Karpas-422 (cell line): ENCODE measurements at places on chromosomes 7 and 10. TPM values are rescaled to one million over a fixed set of nuclear protein-coding genes. Genes with fewer than 3 reads are reported as not detected.

Gene SFXN4
- 43.7 and 48.2 TPM in 2 replicates for total RNA-seq

Gene FAM20C
- not detected in 2 replicates for total RNA-seq

Gene TMEM254
- 14.1 and 36.9 TPM in 2 replicates for total RNA-seq

Gene STYXL1
- 22.2 and 30.5 TPM in 2 replicates for total RNA-seq

Gene MCM7
- 109 and 175 TPM in 2 replicates for total RNA-seq

Gene GJD4
- not detected in 2 replicates for total RNA-seq

Gene CYP2C19
- not detected in 2 replicates for total RNA-seq

Gene MYO3A
- total RNA-seq = not detected in 2 replicates

Gene BAIAP2L1
- not detected in 2 replicates for total RNA-seq

Gene RASSF4
- total RNA-seq = 3.6 and 7.1 TPM in 2 replicates

Gene MMS19
- total RNA-seq = 45.2 and 56.0 TPM in 2 replicates

- DNase-seq = no peak
Measured at GRCh38 chr7:30625283-30625682, 30.6 kb downstream of the GARS1 start.

GRCh38 chr10:11468126-11468742 lies 143.2 kb downstream of the USP6NL start:
- DNase-seq = no peak

GRCh38 chr10:100186253-100187212 lies 704 bp upstream of the ERLIN1 start:
- peak; percentile 67 for DNase-seq

GRCh38 chr7:126700807-126701604 lies 551.7 kb downstream of the GRM8 start:
- DNase-seq = peak; percentile 85

DNA sequence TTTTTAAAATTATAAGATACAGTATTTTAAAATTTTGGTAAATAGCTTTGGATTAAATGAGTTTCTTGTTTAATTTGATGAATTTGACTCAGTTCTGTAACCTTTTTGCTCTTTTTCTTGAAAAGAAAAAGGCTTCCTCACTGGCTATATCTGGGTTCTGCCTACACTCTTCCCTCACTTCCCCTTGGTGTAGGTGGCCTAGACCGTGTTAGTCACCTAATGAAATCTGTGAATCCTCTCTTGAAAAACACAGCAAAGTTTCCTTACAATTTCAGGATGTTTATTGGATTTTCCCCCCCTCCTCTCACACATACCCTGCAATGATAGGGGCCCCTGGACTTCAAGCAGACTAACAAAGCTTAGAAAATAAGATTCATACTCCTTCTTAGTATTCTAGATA lies 231.6 kb downstream of the ADK start:
- no peak for DNase-seq

DNA sequence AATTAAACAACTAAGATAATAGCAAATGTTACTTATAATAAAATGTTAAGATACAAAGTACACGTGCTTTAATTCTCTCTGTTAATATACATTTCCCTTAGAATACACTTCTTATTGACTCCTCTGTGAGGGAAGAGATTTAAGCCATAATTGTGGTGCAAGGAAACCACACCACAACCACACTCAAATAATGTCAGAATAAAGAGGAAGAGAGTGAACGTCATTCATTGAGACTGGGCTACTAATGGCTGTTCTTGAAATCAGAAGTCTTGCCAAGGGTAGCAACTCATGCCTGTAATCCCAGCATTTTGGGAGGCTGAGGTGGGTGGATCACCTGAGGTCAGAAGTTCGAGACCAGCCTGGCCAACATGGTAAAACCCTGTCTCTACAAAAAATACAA lies 10.0 kb downstream of the FAM171A1 start:
- DNase-seq = no peak

DNA sequence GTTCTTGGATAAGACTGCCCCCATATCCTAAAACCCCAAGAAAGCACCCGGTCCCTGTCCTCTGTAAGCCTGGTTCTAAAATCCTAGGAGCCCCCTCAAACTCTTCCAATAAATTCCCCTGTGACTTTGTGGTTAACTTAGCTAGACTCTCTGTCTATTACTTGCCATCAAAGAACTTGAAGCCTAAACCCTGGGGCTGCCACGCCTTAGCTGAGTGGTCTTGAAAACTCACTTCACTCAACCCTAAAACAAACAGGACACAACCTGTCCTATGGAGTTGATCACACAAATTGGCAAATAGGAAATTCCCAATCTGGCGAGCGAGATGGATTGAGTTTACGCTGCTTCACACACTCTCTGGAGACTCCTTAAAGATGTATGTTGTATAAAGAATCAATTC lies 191.4 kb upstream of the SVIL start:
- no peak for DNase-seq

GRCh38 chr10:48444266-48444665 lies 137.8 kb downstream of the MAPK8 start:
- DNase-seq = peak; percentile 54

- DNase-seq = no peak
Measured at GRCh38 chr10:127034034-127034633, 128.9 kb downstream of the DOCK1 start.

- DNase-seq = no peak
Measured at GRCh38 chr10:80132299-80133139, at the start of gene PLAC9. PLAC9 (plus strand) TSS chr10:80132730; CDS start chr10:80132763, 33 bp downstream.

DNA sequence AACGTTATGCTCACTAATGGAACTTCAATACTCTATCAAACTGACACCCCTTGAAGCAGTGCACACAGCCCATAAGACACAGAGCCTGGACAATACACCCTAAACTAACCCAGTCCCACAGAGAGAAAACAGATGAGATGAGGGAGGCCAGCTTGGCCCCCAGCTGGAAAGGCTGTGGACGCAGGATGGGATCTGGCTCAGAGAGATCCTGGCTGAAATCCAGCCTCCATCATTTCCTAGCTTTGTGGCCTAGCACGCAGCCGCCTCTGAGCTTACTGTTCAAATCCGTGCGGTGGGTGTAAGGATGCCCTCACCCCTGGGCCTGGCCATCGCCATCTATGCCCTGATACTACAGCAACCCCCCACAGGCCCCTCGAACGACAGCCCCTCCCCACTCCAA lies 32.7 kb downstream of the SNX8 start:
- DNase-seq = no peak

DNA sequence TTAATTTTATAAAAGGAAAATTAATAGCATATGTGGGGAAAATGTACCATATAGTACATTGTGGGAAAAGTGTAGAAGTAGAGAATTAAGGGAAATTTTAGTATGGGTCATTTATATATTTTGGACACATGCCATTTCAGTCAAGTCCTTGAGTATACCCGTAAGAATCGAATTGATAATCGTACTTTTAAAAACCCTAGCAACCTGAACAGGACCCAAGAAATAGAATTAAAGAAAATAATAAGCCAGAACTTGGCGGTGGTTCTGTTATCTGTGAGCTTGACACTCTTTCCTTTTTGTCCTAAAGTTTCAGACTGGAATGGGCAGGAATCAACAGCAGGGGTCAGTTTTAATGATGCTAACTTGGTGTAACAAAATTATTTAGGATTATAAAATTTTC lies 221.0 kb downstream of the CDK14 start:
- no peak for DNase-seq

DNA sequence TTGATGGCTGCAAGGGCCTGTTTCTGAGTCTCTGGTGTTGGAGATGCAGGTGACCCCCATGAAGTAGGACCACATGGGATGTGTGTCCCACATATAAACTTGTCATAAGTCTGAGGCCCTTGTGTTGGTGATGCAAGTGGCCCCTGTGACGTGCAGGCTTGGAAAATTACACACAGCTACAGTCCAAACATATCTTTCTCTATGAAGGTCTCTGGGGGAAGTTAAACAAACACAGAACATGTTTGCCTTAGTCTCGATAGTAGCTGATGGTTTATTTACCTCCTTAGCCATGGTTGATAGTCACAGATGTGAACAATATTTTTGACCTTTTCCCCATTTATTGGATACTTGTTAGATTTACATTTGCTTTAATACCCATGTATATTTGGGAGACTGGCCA lies 64.7 kb downstream of the ADCY1 start:
- DNase-seq = no peak

DNA sequence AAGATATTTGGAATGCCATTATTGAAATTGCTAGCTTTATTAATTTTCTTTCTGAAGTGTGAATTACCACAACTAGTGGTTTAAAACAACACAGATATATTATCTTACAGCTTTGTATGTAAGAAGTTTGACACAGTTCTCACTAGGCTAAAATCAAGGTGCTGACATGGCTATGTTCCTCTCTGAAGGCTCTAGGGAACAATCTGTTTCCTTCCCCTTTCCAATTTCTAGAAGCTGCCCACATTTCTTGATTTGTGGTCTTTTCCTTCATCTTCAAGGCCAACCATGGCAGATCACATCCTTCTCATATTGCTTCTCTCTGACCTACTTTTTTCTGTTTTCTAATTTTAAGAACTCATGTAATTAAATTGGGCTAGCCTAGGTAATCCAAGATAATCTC lies 43.3 kb upstream of the SLC26A3 start:
- DNase-seq = no peak

DNA sequence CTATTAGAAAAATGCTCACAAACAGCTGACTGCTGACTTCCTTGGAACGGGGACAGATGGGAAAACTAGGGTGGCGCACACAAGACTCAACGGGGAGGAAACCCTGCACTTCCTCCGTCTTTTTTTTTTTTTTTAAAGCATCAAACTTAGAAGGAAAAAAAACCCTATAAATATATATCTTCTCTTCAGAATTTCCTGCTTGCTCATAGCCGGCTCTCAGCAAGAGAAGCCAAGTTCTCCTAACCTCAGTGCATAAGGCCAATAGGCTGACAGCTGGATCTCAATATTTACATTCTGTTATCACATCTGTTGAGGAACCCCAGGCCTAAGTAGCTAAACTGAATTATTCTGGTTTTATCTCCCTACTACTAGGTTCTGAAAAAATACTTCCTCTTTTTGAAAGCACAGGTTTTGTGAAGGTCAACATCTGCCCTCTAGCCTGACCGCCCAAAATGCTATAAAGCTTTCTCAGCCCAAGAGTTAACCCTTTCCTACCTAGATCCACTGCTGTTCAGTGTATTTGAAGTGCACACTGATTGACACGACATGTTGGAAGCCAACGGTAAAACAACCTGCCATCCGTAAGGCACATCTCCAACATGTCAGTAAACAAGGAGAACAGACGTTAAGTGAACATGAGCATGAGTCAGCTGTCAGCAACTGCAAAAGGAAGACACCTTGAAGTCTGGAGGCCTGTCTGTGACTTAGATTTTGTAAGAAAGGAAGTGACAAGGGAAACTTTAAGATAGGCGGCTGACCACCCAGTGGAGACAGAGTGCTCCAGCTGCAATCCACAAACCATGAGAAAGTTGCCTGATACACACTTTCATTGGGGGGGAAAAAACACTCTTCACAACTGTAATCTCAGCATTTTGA lies 83.8 kb downstream of the EBLN1 start:
- DNase-seq = peak; percentile 44

DNA sequence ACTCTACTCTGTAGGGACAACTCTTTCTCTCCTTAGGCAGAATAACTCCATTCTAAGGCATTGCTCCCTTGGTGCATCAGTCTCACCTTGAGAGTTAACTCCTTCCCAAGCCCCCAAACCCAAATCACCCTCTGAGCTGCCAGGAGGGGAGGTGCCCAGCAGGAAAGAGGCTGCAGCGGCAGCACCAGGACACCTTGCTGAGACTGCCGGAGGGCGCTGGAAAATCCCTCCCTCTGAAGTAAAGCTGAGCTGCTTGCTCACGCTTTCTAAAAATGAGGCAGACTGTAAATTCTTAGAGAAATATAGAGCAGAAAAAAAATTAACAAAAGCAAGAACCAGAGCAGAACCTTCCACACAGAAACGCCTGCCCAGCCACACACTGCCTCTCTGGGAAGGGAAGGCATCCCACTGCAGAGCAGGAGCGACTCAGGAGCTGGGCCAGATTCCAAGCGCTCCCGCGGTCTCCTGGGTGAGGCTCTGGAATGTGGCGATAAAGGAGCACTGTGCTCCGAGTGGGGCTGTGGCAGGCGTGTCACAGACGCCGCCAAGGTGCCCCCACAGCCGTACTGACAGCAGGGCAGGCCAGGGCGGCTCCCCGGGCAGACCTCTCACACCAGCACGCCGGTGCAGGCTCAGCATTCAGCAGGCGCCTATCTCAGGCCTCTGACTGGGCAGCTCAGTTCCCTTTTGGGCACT lies 202.1 kb downstream of the TNS3 start:
- DNase-seq = no peak

- DNase-seq = no peak
Measured at GRCh38 chr10:61882621-61883370, 18.7 kb upstream of the ARID5B start.

DNA sequence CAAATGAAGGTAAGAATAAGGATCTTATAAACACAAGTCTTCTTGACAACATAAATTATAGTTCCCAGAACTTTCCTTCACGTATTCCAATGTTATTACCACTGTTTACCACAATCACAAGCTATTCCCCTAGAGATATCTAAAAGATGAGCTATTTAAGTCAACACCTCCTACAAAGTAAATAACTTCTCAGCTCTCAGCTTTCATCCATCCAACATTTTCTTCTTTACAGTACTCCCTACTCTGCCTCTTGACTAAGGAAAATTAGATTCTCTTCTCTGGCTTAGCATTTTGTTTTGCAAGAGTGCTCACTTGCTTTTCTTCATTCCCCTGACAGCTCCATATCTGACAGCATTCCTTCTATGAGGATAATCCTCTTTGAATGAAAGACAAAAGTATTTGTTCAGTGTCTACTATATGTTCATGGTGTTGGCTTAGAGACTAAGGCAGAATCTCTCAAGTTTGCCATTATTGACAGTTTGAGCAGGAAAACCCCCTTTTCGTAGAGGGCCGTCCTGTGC lies 93.0 kb upstream of the IL6 start:
- DNase-seq = no peak

- no peak for DNase-seq
Measured at GRCh38 chr7:149199234-149199995, 4.1 kb downstream of the ZNF282 start.

- DNase-seq = no peak
Measured at GRCh38 chr10:77146712-77147336, 490.8 kb downstream of the KCNMA1 start.

DNA sequence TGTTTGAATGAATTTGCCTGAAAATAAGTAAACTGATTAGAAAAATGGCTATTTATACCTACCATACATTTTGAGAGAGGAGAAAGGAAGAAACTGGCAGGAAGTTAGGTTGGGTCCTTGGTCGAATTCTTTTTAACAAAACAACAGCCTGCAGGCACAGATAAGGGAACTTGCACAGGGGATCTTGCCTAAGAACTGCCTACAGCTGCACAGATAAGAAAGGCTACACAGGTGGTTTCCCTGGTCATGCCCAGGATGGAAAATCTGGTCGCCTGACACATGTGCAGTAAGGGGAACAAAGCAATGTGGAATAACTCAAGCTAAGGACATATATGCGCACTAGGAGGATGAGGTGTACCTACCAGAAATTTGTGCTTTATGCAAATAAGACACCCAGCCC lies 732.1 kb upstream of the POT1 start:
- no peak for DNase-seq

GRCh38 chr7:29005829-29006228 lies 47.7 kb upstream of the TRIL start:
- peak; percentile 35 for DNase-seq
